AG09309 (cell line): ENCODE measurements at places on chromosomes 11 and 22.

GRCh38 chr22:36383110-36383581, 4.6 kb downstream of the MYH9 start:
- no peak for DNase-seq

DNA sequence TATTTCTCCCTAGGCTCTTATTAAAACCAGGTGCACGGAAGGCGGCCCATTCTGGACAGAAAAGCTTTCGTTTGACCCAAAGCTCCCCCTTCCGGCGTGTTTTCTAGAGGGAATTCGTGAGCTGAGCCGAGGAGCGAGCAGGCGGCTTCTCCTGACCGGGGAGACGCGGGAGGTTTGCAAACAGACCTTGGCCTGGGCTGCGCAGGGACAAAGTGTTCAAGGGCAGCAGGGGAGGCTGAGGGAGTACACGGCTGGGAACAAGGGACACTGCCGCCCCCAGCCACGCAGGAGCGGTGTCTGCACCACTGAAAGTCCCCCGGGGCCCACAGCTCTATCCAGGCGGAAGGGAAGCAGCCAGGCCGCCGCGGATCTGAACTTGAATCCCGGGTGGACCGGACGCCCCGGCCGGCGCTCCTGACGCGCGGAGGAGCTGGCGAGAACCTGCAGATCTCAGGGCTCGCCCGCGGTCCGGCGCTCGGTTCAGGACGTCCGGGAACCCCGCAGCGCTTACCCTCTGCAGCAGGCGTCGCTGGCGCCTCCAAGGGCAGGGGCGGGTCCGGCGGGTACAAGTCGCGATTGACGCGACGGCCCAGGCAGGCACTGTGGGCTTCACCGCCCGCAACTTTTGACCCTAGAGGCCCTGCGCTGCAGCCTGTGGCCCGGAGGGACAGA, 101.9 kb downstream of the WT1 start:
- DNase-seq = no peak

DNA sequence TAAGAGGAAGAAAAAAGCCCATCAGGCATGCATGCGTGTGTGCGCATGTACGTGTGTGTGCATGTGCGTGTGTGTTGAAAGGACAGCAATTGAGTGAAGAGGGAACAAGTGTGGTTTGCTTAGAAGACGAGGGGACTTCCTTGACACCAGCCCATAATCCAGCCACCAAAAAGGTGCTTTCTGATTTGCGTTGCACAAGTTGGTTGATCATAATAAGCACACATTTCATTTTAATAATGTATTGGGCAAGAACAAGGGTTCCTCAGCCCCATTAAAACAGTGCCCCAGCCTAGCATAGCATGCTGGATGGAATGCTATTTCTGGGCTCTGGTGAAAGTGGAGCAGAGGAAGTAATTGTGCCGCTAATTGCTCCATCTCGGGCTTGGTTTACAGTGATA, 493.2 kb downstream of the MIAT start:
- peak; percentile 14 for DNase-seq

DNA sequence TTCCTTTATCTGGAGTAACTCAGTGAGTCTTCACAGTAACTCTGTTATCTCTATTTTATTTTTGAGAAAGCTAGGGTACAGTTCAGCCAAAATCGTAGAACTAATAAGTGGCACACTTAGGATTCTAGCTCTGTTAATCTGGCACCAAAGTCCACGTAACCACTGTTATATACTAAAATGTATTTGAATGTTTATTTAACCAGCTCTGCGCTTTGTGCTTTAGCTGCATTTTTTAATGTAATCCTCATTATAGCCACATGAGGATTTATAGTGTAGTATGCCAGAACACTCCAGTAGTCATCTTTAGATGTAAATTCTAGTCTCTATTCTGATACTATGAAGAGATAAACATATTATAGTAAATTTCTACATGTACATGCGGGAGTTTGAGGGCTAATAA, 36.8 kb downstream of the YAP1 start:
- no peak for DNase-seq

DNA sequence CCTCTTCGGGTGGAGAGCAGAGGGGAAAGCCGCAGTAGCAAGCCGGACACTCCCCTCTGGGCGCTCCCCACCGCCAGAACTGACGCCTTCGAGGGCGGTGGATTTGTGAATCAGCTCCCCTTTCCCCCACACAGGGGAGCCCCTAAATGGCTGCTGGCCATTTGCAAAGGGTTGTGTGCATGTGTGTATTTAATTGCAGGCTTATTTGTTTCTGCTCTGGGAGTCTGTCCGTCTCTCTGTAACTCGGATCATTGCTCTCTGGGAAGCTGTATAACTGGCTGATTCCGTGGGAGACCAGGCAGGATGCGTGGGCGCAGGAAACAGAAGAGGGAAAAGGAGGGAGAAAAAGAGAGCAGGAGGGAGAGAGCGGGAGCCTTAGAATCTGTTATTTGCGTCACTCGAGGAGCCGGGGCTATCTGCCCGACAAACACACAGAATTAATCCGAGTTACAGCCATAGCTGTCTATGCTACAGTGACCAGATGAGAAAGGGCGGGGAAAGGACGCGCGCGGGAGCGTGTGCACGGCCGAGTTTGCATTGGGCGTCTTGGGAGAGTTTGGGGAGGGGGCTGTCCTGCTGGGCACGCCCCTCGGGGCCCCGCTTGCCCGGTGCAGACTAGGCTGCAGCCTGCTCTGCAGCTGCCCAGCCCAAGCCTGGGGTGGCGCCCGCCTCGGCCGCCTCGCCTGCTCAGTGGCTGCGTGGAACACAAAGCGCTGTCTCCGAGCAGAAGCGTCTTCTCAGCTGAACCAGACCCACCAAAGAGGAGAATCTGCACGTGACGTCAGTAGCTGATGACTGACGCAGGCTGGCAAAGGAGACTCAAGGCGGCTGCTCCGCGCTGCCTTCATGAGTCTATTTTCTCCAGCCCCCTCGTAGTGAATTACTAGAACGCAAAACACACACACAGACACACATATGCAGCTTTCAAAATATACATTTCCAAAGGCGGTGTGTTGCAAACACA, 105.3 kb upstream of the HSD17B12 start:
- DNase-seq = no peak

DNA sequence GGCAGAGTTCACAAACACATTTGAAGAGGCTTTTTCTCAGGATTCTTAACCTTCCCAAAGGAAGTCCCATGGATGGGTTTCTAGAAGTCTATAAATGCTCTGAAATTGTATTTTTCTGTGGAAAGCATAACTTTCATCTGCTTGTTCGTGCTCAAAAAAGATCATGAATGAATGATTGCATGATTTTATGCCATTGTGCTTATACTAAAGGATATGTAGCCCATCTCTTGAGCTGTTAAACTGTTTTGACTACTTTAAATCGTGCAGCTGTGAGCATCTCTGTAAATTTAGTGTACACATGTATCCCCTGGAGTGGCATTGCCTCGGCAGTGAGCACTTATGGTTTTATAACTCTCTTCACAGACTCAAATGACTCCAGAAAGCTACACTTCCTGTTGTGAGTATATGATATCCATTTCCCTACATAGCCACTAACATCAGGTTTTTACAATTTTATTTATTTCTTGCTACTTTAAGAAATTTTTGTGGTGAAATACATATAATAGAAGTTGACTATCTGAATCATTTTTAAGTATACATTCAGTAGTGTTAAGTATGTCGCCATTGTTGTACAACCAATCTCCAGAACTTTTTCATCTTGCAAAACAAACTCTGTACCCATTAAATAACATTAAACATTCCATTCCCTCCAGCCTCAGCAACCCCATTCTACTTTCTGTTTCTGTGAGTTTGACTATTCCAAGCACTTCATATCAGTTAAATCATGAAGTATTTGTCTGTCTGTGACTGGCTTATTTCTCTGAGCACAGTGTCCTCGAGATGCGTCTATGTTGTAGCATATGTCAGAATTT, 8.0 kb downstream of the NEAT1 start:
- peak; percentile 46 for DNase-seq
